ENCODE measurements at places on chromosomes 12 and 14.

GRCh38 chr12:131141514-131141913, 187.8 kb downstream of the ADGRD1 start:
- no peak overlapping the region for H3K27ac ChIP-seq
- no peak overlapping the region for H3K4me3 ChIP-seq
- peaks cover 4% of the 10 kb centered on the region for H3K27me3 ChIP-seq
- H3K36me3 ChIP-seq, result no peaks in the 10 kb centered on the region
- no peak for DNase-seq

GRCh38 chr12:79294590-79294989, 396.2 kb downstream of the PAWR start:
- peak overlapping the region; percentile 21 for H3K27ac ChIP-seq
- H3K4me1 ChIP-seq, result peaks cover 23% of the 10 kb centered on the region
- no peaks in the 10 kb centered on the region for H3K36me3 ChIP-seq
- no peak overlapping the region for H3K4me3 ChIP-seq
- no peak for DNase-seq

- DNase-seq, result no peak
- H3K4me3 ChIP-seq, result no peak overlapping the region
- peaks cover 5% of the 10 kb centered on the region for H3K4me1 ChIP-seq
- H3K27me3 ChIP-seq, result no peaks in the 10 kb centered on the region
- no peaks in the 10 kb centered on the region for H3K36me3 ChIP-seq
Observed at GRCh38 chr14:93395231-93395630, 35.5 kb upstream of the UNC79 start.

- no peak for DNase-seq
- no peak overlapping the region for H3K27ac ChIP-seq
- no peaks in the 10 kb centered on the region for H3K36me3 ChIP-seq
- H3K4me1 ChIP-seq, result peaks cover 36% of the 10 kb centered on the region
- no peak overlapping the region for H3K4me3 ChIP-seq
- no peaks in the 10 kb centered on the region for H3K27me3 ChIP-seq
Observed at GRCh38 chr12:28086521-28087155, 103.6 kb upstream of the CCDC91 start.

DNA sequence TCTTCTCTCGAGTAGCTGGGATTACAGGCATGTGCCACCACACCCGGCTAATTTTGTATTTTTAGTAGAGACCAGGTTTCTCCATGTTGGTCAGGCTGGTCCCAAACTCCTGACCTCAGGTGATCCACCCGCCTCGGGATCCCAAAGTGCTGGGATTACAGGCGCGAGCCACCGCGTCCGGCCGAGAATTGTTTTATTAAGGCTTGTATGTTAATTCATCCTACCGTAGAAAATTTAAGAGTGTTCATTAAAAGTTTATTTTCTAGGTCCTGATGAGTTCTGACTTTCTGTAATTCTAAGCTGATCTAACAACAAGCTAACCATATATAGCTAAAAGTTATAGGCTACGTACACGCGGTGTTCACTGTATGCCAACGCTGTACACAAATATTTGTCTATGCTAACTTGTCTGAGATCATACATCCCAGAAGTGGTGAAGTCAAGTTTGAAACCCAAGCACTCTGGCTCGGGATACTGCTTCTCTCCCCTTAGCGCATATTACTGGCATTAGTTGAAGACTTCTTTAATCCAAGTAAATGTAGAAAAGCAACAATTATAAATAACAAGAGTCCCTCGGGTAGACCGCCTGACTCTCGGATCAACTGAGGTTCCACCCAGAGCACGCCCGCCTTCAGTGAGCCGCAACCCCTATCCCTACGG, 570 bp upstream of the MRPS35 start:
- H3K4me1 ChIP-seq, result peaks cover 11% of the 10 kb centered on the region
- DNase-seq, result no peak
- peaks cover 2% of the 10 kb centered on the region for H3K27me3 ChIP-seq

DNA sequence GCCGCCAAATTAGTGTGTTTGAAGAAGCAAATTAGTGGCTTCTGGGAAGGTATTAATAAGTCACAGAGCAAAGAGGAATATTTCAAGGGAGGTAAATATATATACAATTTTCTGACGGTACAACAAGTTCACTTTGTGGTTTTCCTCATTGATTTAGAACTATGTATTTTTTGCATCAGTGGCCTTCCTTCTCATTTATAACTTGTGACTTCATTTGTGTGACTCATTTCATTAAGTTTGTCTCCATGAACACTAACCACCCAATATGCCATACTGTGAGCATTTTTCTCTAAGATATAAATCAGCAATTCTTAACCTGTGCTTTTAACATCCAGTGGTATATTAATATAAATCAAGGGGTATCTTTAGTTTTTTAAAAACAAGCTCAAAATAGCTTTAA, 29.3 kb upstream of the ARHGAP5 start:
- H3K36me3 ChIP-seq, result no peaks in the 10 kb centered on the region
- no peak for DNase-seq
- H3K27me3 ChIP-seq, result no peaks in the 10 kb centered on the region
- H3K4me1 ChIP-seq, result no peaks in the 10 kb centered on the region
- H3K27ac ChIP-seq, result no peak overlapping the region
- no peak overlapping the region for H3K4me3 ChIP-seq

- peaks cover 10% of the 10 kb centered on the region for H3K4me1 ChIP-seq
- no peak overlapping the region for H3K4me3 ChIP-seq
- H3K27me3 ChIP-seq, result no peaks in the 10 kb centered on the region
- H3K27ac ChIP-seq, result no peak overlapping the region
- DNase-seq, result no peak
Observed at GRCh38 chr12:25692115-25693035, 139.3 kb upstream of the LMNTD1 start.

GRCh38 chr12:16358878-16359277, 11.4 kb downstream of the MGST1 start:
- H3K27ac ChIP-seq, result no peak overlapping the region
- H3K4me1 ChIP-seq, result no peaks in the 10 kb centered on the region
- no peak for DNase-seq
- H3K27me3 ChIP-seq, result no peaks in the 10 kb centered on the region
- H3K4me3 ChIP-seq, result no peak overlapping the region

DNA sequence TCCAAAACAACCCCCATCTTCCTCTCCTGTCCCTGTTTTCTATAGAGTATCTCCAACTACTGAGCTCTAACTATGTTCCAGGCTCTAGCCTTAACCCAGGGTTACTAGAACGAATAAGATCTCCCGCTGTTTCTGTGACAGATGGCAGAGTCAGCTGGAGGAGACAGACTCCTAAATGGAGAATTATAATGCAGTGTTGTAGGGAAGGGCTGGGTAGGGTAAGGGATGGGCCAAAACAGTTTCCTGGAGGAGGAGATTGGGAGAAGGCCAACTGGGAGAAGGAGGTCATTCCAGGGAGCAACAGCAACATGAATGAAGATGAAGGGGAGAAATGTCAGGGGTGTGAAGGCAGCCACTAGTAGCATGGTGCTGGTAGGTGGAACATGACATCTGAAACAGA, 73.4 kb upstream of the ANO4 start:
- H3K27me3 ChIP-seq, result peaks cover 12% of the 10 kb centered on the region
- peaks cover 4% of the 10 kb centered on the region for H3K4me1 ChIP-seq
- no peaks in the 10 kb centered on the region for H3K36me3 ChIP-seq
- no peak for DNase-seq
- no peak overlapping the region for H3K4me3 ChIP-seq
- H3K27ac ChIP-seq, result no peak overlapping the region

GRCh38 chr14:103031956-103032355, 25.4 kb downstream of the CDC42BPB start:
- H3K27ac ChIP-seq, result peak overlapping the region; percentile 30
- no peak overlapping the region for H3K4me3 ChIP-seq
- peaks cover under 1% of the 10 kb centered on the region for H3K36me3 ChIP-seq
- H3K4me1 ChIP-seq, result peaks cover 28% of the 10 kb centered on the region

DNA sequence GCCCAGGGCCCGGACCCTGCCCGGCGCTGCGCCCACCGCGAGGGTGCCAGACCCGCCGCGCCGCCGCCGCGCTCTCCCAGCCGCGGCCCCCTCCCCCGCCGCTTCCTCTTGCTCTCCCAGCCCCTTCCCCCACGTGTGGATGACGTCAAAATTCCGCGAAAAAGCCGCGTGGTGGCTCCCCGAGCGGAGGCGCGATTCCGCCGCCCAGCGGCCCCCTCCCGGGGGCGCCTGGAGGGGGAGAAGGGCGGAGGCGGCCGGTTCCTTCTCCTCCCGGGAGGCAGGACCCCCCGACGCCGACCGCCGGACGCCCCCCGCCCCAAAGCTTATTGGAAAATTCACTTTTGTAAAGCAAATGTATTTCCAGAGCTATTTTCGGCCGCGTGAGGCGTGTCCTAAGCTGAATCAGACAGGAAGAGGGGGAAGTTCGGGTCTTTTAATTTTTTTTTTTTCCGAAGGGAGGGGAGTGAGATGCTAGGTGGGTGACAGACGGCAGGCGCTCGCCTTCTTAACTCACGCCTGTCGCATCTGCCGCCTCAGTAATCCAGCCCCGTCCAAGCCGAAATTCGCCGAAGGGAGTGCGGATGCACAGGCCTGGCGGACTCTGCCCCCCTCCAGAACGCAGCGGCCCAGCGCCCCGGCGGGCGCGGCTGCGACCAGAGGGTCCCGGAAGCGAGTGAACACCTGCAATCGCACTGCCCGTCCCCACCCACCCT, 4.1 kb upstream of the CCND2 start:
- H3K27ac ChIP-seq, result peak overlapping the region; percentile 85
- peaks cover 19% of the 10 kb centered on the region for H3K4me1 ChIP-seq
- peaks cover 16% of the 10 kb centered on the region for H3K27me3 ChIP-seq

GRCh38 chr12:27462151-27462694, 15.7 kb downstream of the SMCO2 start:
- H3K27ac ChIP-seq, result no peak overlapping the region
- H3K4me3 ChIP-seq, result no peak overlapping the region
- H3K36me3 ChIP-seq, result no peaks in the 10 kb centered on the region
- DNase-seq, result no peak
- peaks cover 3% of the 10 kb centered on the region for H3K27me3 ChIP-seq

DNA sequence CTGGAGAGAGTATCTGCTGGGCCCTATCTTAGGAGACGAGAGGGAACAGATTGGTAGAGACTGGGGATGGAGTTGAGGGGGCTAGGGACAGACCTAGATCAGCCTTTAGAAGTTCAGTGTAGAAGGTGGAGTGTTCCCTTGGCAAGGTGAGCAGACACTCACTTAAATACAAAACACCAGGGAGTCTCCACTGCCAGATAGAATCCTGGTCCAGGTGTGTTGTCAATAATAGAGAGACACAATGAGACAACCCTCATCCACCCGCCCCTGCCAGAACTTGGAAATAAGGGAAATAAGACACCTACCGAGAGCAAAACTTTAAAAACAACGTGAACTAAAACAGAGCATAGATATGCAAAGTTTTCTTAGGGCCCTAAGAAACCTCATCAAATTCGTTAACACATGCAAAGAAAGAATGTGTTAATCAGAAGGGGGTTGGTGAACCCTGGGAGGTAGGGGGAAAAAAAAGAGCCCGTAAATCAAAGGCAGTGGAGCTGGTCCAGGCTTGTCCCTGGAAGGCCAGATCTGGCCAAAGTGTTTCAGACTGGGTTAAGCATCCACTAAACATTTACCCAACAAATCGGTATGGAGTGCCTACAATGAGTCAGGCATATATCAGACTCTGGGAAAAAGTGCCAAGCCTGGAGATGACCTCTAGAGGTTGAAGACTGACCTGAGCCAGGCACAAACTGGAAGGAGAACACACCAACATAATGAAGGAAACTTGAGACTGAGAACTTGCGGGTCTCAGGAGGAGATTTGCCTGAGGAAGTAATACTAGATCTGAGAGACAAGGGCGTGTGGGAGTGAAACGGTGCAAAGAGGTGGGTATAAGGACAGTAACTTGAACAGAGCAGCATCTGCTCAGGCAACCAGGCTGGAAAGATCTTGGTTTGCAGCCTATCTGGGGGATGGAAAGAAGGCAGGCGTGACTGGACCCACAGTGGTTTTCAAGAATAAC, 37.0 kb upstream of the OTX2 start:
- H3K27me3 ChIP-seq, result peaks cover 7% of the 10 kb centered on the region
- H3K36me3 ChIP-seq, result no peaks in the 10 kb centered on the region
- no peak for DNase-seq
- no peak overlapping the region for H3K4me3 ChIP-seq

DNA sequence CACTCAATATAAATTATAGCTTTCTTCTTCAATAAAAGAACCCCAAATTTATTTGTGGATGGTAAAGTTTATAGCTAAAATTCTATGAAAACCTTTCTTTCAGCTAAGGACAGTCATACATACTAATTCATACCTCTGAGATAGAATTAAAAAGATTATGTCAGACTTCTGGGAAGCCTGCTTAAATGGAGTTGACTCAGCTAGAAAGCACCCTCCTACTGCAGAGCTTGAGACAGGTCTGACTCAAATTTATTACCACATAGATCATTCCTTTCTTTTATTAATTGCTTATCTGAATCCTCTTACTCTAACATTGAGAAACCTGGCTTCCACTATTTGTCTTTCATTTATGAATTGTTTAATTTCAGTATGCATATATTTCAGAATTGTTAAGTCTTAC, 1007.0 kb upstream of the LRFN5 start:
- H3K27ac ChIP-seq, result no peak overlapping the region
- no peaks in the 10 kb centered on the region for H3K36me3 ChIP-seq
- no peak for DNase-seq
- H3K4me1 ChIP-seq, result no peaks in the 10 kb centered on the region
- H3K27me3 ChIP-seq, result no peaks in the 10 kb centered on the region

- H3K27me3 ChIP-seq, result no peaks in the 10 kb centered on the region
- no peak for DNase-seq
- no peaks in the 10 kb centered on the region for H3K4me1 ChIP-seq
Observed at GRCh38 chr12:106794369-106794768, 19.9 kb downstream of the RIC8B start.

DNA sequence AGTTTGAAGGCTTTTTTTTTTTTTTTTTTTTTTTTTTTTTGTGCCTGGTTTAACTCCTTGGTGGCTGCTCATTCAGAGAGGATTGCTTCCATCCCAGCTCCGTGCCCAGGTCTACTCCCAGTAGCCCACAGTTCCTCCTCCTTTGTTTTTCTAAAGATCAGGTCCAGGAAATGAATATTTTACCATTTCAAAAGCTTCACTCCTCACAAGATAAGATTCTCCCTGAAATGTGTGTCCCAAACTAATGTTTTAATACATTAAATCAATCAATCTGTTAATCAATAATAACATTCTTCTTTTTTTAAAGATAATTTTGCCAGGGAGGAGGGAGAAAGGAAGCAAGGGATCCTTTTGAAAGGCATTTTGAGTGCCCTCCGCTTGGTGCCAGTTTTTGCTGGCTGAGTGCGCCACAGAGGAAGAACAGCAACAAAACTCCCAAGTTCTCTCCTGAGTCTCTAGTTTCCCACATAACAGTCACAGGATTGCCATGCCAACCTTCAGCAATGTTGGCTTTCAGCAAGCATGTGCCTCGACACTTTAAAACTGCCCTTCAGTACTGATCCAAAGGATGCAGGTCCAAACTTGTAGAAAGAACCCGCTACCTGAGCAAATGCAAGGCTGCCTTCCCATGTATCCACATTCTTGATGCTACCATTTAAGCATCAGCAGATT, 99.2 kb downstream of the RMST start:
- no peak overlapping the region for H3K27ac ChIP-seq
- H3K27me3 ChIP-seq, result peaks cover 2% of the 10 kb centered on the region
- H3K36me3 ChIP-seq, result no peaks in the 10 kb centered on the region
- H3K4me1 ChIP-seq, result peaks cover 29% of the 10 kb centered on the region

GRCh38 chr12:15982471-15982870, 71.3 kb downstream of the DERA start:
- H3K36me3 ChIP-seq, result peaks cover 13% of the 10 kb centered on the region
- H3K4me1 ChIP-seq, result peaks cover 31% of the 10 kb centered on the region
- no peak overlapping the region for H3K27ac ChIP-seq
- H3K4me3 ChIP-seq, result no peak overlapping the region
- H3K27me3 ChIP-seq, result peaks cover 2% of the 10 kb centered on the region

- H3K36me3 ChIP-seq, result peaks cover 9% of the 10 kb centered on the region
- no peaks in the 10 kb centered on the region for H3K4me1 ChIP-seq
- peaks cover 4% of the 10 kb centered on the region for H3K27me3 ChIP-seq
Observed at GRCh38 chr12:121518656-121519055, 62.2 kb downstream of the KDM2B start.

- peaks cover 2% of the 10 kb centered on the region for H3K27me3 ChIP-seq
- no peak overlapping the region for H3K4me3 ChIP-seq
- no peak overlapping the region for H3K27ac ChIP-seq
- no peak for DNase-seq
Observed at GRCh38 chr12:68617160-68617926, 6.6 kb downstream of the RAP1B start.

Data from endothelial cell (in vitro differentiated cells).